ENCODE measurements at places on chromosomes 11 and 22.
A peak's percentile ranks its signal among the peaks of the same experiment; 100 is the strongest.

DNA sequence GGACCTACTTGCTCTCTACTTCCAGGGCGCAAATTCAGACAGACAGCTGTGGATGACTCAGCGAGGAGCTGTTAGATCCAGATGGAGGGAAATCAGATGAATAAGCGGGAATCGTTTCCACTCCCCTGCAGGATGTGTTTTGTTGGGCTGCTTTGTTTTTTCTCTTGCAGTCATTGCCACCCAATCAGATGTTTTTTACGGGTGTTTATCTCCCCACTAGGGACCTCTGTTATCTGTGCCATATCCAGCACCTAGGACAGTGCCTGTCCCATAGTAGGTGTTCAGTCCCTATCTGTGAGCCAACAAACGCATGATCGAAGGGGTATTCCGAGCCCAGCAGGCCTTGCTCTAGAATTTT lies 51.1 kb upstream of the PARVG start:
- no peak for DNase-seq

DNA sequence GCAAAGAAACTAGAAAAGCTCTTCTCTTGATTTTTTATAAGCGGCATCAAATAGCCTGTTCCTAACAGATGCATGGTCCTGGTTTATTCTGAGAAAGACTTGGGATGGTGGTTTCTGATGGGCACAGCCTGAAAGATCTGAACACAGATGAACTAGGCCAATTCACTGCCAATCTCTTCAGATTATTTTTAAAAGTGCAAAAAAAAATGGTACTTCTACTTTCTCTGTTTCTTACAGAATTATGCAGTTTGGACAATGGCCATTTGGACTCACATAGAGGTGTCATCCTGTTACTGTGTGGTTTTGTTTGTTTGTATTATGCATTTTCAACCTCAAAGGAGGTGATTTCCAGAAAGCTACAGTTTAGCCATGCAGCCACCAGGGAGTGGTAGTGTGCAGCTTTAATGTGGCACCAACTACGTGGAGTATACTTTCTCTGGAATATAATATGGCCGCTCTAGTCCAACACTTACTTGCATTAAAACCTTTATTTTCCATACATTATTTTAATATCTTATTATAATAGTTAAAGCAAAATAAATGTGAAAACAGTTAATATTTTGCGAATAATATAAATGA lies 469.8 kb upstream of the KIRREL3 start:
- DNase-seq, result no peak

GRCh38 chr22:27011133-27011532 lies 353.7 kb downstream of the MIAT start:
- DNase-seq, result no peak

DNA sequence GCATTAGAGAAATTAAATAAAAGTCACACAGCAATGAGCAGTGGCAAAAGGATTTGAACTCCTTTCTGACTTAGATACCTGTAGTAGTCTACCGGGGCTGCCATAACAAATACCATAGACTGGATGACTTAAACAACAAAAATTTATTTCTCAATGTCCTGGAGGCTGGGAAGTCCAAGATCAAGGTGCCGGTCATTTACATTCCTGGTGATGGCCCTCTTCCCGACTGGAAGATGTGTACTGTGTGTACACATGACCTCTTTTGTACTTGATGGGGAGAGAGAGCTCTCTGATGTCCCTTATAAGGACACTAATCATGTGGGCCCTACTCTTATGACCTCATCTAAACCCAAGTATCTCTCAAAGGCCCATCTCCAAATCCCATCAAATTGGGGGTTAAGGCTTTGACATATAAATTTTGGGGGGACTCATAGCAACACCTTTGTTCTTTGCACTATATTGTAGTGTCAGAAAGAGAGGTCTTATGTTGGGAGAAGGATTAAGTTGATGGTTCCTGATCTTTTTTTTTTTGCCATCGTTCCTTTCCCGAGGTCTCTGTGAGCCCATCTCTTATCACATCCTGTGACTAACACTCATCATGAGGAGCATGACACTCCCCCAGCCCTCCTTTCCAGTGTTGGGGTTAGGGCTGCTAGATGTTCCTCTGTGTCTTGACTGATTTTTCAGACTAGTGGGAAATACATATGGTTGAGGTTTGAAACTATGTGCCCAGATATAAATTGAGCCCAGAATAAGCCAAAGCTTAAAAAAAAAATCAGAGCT lies 104.3 kb downstream of the TRAF6 start:
- DNase-seq, result no peak

GRCh38 chr11:38990139-38990538 lies 2392.1 kb upstream of the RAG2 start:
- no peak for DNase-seq

DNA sequence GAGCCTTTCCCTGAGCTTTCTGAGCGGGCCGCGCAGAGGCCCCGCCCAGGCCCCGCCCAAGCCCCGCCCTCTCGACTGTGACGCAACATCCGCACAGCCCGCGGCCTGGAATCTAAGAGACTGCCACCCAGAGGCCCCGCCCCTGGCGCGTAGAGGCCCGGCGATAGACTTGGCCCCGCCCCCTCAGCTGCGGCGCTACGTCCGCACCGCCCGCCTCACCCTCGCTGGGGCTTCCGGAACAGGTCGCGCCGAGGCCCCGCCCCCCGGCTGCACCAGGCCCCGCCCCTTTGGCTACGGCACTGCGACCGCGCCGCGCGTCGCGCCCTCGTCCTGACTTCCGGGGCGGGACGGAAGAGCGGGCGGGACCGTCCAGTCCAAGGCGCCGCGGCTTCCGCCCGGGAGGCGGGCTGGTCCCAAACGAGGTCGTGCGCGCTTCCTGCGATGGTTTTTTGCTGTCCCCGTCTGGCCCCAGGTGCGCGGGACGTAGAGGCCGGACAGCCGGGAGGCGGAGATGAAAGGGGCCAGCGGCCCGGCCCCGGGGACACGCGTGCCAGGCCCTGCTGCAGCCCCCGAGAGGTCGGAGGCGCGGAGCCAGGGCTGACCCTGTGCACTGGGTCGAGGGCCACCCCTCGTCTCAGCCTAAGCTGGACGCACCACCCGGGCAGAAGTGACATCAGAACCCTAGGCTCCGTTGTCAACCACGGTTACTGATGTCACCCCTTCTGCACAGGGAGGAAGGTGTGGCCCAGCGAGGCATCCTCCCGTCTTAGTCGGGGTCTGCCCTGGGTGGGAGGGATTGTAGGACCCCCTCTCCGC lies 59.0 kb upstream of the WNT7B start:
- DNase-seq, result peak; percentile 96

- no peak for DNase-seq
Measured at GRCh38 chr11:61841636-61842527, 13.8 kb downstream of the FADS2 start.

GRCh38 chr11:113410414-113411135 lies 23.0 kb downstream of the ANKK1 start:
- DNase-seq, result no peak

DNA sequence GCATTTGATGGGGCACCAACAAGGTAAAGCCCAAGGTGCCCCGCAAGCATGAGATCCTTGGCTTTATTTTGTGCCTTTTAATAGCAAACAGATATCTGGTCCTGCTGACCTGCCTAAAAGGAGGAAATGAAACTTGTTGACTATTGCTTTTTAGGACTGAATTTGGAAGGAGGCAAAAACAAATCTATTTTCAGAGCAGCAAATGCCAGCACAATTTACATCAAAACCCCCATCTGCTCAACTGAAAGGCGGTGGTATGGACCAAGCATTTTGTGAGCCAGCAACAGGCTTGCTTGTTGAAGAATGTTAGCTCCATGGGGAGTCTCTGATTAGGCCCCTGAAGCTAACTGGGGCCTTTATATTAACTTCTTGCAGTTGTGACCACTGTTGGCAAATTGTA lies 192.6 kb upstream of the E2F8 start:
- no peak for DNase-seq

DNA sequence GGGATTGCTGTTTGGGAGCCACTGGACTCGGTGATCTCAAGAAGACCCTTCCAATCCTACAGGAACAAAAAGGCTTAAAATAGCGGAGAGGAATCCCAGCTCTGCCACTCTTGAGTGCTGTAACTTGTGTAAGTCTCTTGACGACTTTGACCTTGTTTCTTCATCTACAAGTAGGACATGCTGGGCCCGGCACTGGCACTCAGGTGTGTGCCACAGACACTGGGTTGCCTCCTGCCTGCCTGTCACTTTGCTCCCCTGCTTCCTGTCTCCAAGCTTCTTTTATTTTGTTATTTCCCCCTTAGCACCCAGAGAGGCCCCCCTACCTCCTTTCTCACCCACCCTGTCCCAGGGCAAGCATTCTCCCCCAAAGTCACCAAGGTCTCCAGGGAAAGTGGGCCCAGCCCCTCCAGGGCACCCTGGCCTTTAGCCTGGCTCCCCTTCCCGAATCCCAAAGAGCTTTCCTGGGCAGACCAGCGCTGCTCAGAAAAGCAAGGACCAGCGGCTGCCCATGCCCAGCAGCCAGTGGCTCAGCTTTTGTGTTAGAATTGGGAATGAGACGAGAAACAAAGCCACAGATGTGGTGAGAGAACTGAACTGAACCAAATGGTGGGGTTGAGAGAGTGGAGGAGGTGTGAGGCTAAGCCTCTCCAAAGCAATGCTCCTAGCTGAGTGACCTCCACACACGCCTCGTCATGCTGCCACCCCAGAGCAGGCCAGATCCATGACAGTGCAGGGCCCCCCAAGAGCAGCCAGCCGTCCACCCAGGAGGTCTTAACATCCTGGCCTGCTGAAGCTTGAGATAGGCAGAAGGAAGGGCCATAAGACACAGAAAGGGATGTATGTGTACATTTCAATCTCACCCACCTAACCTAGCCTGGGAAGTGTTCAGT lies 4.5 kb downstream of the TRIM29 start:
- no peak for DNase-seq

DNA sequence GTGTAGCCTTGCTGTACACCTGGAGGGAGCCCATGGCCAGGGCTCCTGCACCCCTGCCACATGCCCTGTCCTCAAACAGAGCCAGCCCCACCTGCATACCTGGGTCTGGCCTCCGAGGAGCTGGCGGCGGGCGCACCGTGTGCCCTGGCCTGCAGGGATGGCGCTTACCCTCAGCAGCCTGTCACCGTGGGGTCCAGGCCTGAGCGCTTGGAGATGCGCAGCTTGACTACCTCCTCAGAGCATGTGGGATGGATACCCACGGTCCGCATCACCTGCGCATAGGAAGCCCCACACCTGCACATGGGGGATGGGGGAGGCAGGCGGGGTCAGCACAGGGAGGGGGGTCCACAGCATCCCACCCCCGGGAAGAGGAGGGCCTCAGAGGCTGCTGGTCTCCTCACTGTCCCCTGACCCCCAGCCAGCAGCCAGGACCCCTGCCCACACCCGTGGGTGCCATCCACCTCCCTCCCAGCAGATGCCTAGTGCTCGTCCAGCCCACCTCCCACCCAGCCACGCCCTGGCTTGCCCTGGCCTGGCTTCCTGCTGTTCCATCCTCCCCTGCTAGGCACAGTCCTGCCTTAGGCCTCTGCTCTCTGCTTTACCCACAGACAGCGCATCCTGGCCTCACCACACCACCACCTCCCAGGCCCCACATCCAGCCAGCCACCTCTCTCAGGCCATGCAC lies 22.4 kb upstream of the GNB1L start:
- no peak for DNase-seq
